ENCODE measurements at places on chromosomes 11 and 22.

DNA sequence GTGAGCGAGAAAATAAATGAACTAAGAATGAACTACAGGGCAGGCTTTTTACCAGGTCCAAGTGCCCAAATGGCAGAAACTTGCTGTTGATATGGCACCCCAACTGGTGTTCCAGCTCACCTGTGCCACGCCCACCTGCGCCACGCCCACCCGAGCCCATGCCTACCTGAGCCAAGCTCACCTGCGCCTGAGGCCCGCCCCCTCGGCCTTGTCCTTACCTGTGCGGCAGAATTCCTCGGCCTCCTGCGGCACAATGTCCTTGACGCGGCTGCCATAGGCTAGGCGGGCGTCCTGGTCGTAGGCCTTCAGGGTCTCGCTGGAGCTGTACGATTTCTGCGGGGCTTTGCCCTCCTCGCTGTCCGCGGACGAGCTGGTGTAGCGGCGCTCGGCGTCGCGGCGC, 371.3 kb downstream of the TENM4 start:
- DNase-seq = no peak

- no peak for DNase-seq
These were observed 58.5 kb upstream of the ANO1 start for GRCh38 chr11:70019576-70020011.

DNA sequence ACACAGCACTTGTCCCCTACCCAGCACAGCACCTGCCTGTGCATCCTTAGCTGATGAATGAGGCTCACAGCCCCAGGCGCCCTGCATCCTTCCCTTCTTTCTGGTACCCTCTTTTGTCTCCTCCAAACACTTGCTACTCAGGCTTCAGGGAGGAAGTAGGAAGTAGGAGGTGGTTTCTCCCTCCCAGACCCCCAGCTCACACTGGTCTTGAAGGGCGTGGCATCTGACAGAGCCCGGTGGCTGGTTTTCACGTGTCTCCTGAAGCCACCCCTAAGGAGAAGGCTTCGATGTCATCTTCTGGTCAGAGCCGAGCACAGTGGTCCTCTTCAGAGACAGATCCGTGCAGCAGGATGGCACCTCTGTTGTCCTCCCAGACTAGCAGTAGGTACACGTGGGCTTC, 109.8 kb downstream of the PTPRJ start:
- no peak for DNase-seq

GRCh38 chr11:132052342-132052741, 681.9 kb downstream of the NTM start:
- no peak for DNase-seq

- no peak for DNase-seq
These were observed 19.5 kb upstream of the SORL1-AS1 start for GRCh38 chr11:121472312-121472711.

DNA sequence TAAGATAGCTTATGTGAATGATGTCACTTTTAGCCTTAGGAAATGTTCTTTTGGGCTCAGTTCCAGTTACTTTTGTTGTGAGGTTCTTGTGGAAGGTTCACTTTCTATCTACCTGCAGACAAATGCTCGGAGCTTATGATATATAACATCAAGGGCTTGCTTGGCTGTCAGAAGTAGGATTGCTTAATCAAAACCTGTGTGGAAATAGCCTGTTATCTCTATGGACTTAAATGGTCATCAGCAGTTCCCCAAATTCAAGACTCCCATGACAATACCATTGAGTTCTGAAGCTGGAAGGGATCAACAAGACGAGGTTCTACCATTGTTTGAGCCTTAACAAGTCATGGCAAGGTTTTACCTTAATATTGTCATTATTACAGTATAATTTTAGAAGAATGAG, 43.8 kb downstream of the FLI1 start:
- DNase-seq = no peak

DNA sequence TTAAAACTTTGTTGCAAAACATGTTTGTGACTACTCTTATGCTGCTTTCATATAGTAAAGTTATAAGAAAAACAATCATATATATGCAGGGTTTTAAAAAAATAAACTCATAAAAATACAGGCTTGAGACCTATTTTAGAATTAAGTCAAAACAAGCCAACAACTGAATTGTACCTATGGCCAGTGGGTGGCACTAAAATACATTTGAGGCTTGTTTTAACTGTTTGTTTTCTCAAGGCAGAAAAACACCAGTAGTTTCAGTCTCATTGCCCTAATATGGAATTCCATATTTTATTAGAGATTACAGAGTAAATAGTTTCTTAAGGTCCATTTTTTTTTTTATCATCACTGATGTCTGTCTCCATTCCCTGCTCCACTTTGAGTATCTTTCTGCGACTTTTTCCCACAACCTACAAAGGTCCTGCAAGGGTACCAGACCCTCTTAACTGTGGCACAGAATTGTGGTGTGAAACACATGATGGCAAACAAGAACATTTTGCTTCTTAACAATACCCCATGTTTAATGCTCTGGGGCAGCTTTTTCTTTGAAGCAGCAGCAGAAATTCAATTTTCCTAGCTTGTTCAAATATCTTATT, 8.5 kb upstream of the CCDC89 start:
- no peak for DNase-seq

GRCh38 chr22:31241936-31242335, 29.8 kb downstream of the LIMK2 start:
- DNase-seq = no peak

- peak; percentile 30 for DNase-seq
These were observed 718 bp downstream of the FADS2 start for GRCh38 chr11:61828629-61829407.

DNA sequence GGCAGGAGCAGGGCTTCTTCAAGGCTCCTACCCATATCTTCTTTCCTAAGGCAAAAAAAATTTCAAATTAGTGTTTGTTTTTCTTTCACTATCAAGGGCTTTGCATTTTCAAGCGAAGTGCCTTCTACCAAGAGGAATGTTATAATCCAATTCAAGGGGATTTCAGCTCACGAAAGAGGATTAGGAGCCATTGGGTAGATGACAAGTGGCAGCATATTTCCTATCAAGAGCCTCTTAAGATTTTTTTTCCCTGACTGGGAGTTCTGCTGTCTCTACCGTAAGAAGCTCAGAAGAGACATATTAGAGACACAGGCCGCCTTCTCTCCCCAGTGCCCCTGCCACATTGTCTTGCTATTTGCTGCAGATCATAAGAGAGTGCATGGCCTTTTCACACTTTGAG, 55.9 kb upstream of the BMAL1 start:
- no peak for DNase-seq

- no peak for DNase-seq
These were observed 12.9 kb downstream of the KIAA0930 start for GRCh38 chr22:45227645-45228400.

DNA sequence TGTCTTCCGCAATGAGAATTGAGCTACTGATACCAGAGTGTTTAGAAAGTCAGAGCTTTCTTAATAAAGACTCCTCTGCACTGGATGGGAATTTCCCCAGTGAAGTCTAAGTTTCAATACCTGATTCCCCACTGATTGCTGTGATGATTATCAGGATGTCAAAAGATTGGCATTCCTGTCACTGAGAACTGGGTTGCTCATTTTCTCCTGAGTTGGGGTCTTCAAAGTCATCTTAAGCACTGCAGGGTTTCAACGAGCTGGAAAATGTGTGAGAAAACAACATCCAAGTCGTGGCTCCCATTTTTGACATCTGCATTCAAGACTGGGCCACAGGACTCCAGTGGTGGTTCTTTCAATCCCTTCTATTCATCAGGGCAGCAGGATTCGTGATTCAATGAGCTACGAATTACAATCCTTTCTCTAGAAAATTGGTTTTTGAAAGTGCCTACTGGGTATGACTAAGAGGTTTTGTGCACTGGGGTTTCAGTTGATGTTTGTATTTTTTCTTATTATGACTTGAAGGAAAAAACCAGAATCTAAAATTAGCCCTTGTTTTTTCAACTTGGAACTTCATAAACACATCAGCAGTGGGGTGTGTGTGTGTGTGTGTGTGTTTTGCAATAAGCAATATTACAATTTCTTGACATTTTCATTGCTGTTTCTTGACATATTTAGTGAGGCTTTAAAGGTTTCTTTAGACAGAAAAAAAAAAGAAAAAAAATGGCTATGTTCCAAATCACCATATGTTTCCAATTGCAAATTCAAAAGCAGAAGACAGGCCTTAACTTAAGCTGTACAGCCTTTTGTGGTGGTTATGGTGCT, 233.0 kb downstream of the FAM76B start:
- DNase-seq = peak; percentile 63

- no peak for DNase-seq
These were observed 726.9 kb downstream of the BRD1 start for GRCh38 chr22:49100773-49101172.

- no peak for DNase-seq
These were observed 7.4 kb downstream of the SPCS2 start for GRCh38 chr11:74956397-74957015.

GRCh38 chr11:78562398-78562797, 12.3 kb downstream of the NARS2 start:
- no peak for DNase-seq

DNA sequence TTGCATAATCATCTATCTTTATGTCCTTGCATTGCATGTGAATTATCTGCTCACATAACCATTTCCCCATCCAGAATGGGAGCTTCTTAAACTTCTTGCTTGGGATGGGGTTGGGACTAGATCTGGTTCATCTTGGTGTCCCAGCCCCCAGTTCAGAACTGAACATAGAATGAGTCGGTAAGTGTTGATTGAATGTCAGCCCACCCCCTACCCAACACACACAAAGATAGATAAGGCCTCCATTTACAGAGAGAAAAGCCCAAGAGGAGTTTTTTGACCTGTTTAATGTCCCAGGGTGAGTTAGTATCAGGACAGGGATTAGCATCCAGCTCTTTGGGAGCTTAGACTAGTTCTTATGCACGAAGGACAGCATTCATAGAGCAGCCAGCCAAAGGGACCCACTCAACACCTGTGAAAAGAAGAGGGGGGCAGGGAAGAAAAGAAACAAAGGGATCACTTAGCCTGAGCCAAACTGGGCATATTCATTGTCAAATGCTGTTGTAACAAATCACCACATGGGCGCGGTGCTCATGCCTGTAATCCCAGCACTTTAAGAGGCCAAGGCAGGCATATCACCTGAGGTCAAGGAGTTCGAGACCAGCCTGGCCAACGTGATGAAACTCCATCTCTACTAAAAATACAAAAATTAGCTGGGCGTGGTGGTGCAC, 57.4 kb downstream of the CHRDL2 start:
- DNase-seq = no peak

GRCh38 chr11:22508665-22509064, 117.0 kb downstream of the FANCF start:
- DNase-seq = no peak

- DNase-seq = no peak
These were observed 1.7 kb downstream of the RASGRP2 start for GRCh38 chr11:64742087-64742888.

GRCh38 chr11:106091480-106092123, 14.1 kb downstream of the AASDHPPT start:
- no peak for DNase-seq

- DNase-seq = no peak
These were observed 15.0 kb upstream of the CYB5R2 start for GRCh38 chr11:7688238-7688826.

- no peak for DNase-seq
These were observed 50.6 kb downstream of the KCNJ4 start for GRCh38 chr22:38404419-38404818.

GRCh38 chr11:100830274-100830673, 143.2 kb downstream of the ARHGAP42 start:
- no peak for DNase-seq

DNA sequence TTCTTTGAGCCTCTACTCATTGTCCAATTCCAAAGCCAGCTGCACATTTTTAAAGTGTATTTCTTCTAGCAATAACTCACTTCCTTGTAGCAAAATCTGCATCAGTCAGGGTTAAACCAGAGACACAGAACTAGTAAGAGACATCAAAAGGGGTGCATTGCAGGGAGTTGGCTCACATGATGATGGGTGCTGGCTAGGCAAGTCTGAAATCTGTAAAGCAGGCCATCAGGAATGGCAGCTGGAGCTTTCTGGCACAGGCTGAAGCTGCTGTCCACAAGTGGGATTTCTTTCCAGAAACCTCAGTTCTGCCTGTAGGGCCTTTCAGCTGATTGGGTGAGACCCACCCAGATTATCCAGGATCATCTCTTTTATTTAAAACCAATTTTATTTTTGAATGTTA, 698.1 kb downstream of the NTM start:
- no peak for DNase-seq

- DNase-seq = no peak
These were observed 36.1 kb downstream of the CCDC90B start for GRCh38 chr11:83249972-83250593.
